ENCODE measurements at places on chromosomes 13 and 19.

- H3K36me3 ChIP-seq: no peaks in the 10 kb centered on the region
- no peak overlapping the region for H3K4me3 ChIP-seq
- peak overlapping the region; percentile 48 for H3K27ac ChIP-seq
These were observed 3.9 kb upstream of the IL12RB1 start for GRCh38 chr19:18090545-18091216.

DNA sequence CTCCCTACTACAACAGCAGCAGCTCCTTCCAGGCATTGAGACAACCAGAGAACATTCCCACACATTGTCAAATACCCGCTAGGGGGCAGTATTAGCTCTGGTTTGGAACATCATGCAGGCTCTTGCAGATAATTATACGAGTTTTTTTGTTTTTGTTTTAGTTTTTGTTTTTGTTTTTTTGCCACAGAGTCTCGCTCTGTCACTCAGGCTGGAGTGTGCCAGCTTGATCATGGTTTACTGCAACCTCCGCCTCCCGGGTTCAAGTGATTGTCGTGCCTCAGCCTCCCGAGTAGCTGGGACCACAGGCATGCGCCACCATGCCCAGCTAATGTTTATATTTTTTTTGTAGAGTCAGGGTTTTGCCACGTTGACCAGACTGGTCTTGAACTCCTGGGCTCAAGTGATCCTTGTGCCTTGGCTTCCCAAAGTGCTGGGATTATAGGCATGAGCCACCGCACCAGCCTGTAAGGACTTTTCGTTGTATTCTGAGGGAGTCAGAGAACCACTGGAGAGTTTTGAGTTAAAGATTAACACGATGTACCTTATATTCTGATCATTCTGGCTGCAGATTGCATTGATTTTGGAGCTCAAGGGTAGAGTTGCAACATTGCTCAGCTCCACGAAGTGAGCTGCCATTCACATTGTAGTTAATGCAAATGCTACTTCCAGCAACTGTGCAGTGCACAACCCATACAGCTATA, 41.7 kb upstream of the CEACAM20 start:
- H3K4me1 ChIP-seq: no peaks in the 10 kb centered on the region
- DNase-seq: no peak
- peaks cover 22% of the 10 kb centered on the region for H3K27me3 ChIP-seq
- H3K4me3 ChIP-seq: no peak overlapping the region
- H3K36me3 ChIP-seq: no peaks in the 10 kb centered on the region

GRCh38 chr13:76965759-76966421, 17.6 kb downstream of the ACOD1 start:
- H3K4me3 ChIP-seq: no peak overlapping the region
- no peak for DNase-seq
- no peaks in the 10 kb centered on the region for H3K4me1 ChIP-seq
- no peaks in the 10 kb centered on the region for H3K27me3 ChIP-seq

DNA sequence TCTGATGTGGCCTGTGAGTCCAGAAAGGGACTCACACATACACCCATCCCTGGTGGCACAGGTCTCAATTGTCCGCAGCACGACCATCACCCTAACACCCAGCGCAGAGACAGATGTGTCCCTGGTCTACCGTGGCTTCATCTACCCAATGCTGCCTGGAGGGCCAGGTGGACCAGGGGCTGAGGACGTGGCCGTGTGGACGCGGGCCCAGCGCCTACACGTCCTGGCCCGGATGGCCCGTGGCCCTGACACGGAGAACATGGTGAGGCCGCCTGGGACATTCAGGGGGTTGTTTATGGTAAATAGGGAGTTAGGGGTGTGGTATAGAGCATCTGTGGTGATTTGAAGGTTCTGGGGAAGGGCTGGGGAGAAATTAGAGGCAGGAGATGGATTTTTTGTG, 22.8 kb downstream of the MEGF8 start:
- no peaks in the 10 kb centered on the region for H3K27me3 ChIP-seq
- no peak for DNase-seq
- no peaks in the 10 kb centered on the region for H3K4me1 ChIP-seq
- H3K36me3 ChIP-seq: no peaks in the 10 kb centered on the region
- no peak overlapping the region for H3K4me3 ChIP-seq

- no peaks in the 10 kb centered on the region for H3K4me1 ChIP-seq
- H3K27me3 ChIP-seq: no peaks in the 10 kb centered on the region
- no peak for DNase-seq
These were observed 29.7 kb downstream of the MCF2L start for GRCh38 chr13:112998521-112999280.

DNA sequence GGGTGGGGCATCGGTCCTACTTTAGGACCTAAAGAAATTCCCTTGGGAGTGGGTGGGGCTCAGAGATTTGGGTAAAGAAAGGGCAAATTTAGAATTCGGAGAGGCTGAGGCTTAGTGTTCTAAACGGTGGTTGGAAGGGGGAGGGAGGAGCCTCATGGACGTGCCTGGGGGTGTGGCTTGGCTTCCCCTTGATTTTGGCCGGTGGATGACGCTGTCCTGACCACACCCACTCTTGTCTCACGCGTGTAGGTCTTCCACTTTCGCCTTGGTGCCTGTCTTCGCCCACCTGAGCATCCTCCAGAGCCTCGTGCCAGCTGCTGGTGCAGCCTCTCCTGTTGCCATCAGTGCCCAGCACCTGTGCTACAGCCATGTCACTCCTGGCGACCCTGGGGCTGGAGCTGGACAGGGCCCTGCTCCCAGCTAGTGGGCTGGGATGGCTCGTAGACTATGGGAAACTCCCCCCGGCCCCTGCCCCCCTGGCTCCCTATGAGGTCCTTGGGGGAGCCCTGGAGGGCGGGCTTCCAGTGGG, 1.2 kb upstream of the NUP62 start:
- H3K27me3 ChIP-seq: no peaks in the 10 kb centered on the region
- peak overlapping the region; percentile 94 for H3K4me3 ChIP-seq

DNA sequence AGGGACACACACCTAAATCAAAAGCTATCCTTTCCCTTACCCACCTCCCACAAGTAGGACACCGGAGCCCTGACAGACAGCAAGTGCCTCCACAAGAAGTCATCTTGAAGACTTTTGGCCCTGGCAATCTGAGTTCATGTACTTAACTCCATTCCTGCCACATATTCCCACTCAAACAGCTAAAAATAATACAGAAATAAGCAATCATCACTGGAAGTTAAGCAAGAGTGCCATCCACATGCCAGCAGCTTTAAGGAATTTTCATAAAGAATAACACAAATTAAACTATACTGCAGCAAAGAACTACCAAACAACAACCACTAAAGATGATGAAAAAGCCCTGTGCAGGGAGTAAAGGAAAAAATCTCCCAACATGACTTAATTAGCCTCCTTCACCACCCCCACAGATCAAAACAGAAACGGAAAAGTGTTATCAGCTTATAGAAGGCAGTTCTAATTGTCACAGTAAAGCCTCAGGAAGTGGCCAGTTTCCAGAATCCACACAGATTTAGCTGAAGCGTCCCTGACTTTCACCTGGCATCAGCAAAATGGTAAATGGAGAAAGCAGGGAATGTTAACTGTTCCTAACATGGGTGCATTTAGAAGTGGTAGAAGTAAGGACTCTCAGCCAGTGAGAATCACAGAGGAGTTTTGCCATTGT, 343.9 kb downstream of the TBC1D4 start:
- no peak overlapping the region for H3K4me3 ChIP-seq
- no peaks in the 10 kb centered on the region for H3K36me3 ChIP-seq
- no peak overlapping the region for H3K27ac ChIP-seq
- no peaks in the 10 kb centered on the region for H3K4me1 ChIP-seq

DNA sequence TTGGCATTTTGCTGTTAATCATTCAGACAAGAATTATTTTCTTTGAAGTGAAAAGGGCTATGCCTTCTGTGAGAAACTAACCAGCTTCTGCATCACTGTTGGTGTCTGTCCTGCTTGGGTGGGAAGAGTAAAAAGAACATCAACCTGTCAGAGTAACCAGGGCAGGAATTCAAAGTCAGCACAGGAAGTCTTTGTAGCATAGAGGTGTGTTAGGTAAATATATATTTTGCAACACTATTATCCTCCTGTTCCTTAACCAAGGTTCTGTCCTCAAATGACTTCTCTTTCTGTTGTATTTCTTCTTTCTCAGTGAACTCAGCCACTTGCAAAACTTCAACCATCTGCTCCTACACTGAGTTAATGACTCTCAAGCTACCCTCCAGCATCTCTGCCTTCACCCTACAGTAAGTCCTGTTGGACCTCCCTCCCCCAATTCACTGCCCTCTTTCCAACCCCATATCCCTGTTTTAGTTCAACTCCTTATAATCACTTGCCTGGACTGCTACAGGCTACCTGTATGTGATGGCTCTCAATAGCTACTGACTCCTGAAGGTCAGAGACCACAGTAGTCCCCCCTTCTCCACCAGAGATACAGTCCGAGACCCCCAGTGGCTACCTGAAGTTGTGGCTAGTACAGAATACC, 49.9 kb downstream of the SMAD9 start:
- no peaks in the 10 kb centered on the region for H3K27me3 ChIP-seq
- no peak overlapping the region for H3K4me3 ChIP-seq
- no peak for DNase-seq
- H3K36me3 ChIP-seq: no peaks in the 10 kb centered on the region

GRCh38 chr19:11784356-11784755, 14.0 kb upstream of the ZNF491 start:
- H3K27ac ChIP-seq: no peak overlapping the region
- H3K4me1 ChIP-seq: no peaks in the 10 kb centered on the region
- H3K4me3 ChIP-seq: no peak overlapping the region
- DNase-seq: no peak

All from breast epithelium (tissue), 4 donors.